CMK (cell line): ENCODE measurements at places on chromosomes 6 and 20.

- no peak for DNase-seq
Measured at GRCh38 chr6:167746975-167747374, 79.7 kb upstream of the AFDN start.

GRCh38 chr6:152313542-152314482 lies 323.4 kb downstream of the SYNE1 start:
- no peak for DNase-seq

DNA sequence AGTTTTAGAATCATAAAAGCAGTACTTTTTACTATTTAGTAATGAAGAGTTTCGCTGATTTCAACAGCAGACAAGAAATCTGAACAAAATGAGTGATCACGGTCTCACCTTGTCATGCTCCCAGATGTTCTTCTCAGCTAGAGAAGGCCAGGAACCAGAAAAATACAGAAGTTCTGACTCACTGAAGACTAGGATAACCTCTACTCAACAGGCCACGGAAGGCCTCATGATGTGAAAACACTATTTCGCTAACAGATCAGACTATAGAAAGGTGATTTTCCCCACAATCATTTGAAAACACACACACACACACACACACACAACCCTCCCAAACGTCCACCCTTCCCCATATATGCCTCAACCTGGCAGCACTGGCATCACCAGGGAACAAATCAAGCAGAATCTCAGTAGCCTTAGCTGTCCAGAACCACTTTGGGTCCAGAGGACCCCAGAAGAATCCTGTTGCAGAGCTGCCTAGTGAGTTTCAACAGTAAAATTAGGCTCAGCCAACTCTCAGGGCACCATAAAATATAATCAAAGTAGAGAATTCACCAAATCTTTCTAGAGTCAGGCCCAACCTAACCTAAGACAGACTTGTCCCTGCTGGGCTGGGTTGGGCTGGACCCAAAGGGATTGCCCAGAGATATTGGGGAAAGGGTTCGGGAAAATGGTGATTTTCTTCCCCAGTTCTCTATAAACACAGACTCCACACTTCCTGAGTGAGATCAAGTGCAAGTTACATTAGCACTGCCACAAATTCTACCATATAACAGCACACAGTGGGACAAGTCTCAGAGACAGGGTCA lies 7.9 kb downstream of the EXOC2 start:
- DNase-seq: no peak

- no peak for DNase-seq
Measured at GRCh38 chr20:60950974-60951373, 301.1 kb upstream of the CDH4 start.

GRCh38 chr6:28747083-28747630 lies 176.6 kb downstream of the TRIM27 start:
- DNase-seq: no peak

GRCh38 chr20:51978070-51978501 lies 175.8 kb upstream of the SALL4 start:
- DNase-seq: peak; percentile 45

DNA sequence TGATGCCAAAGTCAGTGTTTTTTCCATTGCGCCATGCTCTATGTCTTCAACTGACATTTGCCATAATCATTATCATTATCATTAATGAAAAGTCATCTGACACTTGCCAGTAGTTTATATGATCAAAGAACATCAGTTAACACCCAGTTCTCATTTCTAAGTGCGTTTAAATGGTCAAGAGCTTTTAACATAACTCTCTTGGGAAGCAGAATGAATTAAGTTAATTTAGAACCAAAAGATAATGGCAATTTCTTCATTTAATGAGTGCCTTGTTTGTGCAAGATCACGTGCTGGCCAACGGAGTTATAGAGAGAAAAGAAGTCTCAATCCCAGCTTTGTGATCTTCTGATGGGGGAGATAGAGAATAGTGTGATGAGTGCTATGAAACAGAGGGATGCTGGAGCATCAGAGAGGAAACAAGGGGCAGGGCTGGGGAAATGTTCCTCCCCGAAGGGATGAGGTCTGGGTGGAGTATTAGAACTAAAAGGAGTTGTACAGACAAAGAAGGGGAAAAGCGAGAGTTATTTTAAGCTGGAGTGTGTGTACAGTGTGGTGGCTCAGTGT lies 20.3 kb downstream of the ANKS1A start:
- no peak for DNase-seq

- DNase-seq: peak; percentile 17
Measured at GRCh38 chr6:73129653-73130443, 95.4 kb downstream of the KHDC1L start.

GRCh38 chr6:36519352-36519751 lies 27.9 kb downstream of the STK38 start:
- no peak for DNase-seq

DNA sequence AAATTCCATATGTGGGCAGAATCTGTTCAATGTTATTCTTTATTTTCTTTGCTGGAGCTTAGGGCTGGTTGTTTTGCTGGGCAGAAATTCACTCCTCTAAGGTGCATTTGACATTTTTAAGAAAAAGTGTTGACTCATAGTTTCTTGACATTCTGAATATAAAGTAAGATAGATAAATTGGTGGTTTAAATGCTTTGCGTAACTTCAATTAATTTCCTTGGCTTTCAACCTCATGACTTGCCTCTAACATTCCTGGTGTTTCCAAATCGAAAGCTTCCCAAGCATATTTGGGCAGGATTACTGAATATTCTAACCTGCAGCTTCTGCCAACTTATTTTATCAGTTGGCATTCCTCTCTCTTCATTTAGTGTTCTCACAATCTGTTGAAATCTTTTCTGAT lies 718.7 kb upstream of the ADGRB3 start:
- no peak for DNase-seq

DNA sequence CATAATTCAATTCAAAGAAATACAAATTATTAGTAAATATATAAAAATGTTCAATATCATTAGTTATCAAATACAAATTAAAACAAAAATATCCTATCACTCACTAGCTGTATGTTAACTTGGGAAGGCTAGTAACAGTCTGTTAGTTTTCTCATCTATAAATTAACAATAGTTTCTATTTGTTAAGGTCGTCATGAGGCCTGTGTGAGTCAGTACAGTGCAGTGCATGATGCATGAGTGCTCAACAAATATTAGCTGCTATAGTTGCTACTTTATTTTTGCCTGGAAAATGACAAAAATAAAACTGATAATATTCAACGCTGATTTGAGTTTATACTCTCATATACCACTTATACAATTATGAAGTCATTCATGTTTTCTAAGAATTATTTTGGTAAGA lies 401.6 kb upstream of the RUNX2 start:
- no peak for DNase-seq

DNA sequence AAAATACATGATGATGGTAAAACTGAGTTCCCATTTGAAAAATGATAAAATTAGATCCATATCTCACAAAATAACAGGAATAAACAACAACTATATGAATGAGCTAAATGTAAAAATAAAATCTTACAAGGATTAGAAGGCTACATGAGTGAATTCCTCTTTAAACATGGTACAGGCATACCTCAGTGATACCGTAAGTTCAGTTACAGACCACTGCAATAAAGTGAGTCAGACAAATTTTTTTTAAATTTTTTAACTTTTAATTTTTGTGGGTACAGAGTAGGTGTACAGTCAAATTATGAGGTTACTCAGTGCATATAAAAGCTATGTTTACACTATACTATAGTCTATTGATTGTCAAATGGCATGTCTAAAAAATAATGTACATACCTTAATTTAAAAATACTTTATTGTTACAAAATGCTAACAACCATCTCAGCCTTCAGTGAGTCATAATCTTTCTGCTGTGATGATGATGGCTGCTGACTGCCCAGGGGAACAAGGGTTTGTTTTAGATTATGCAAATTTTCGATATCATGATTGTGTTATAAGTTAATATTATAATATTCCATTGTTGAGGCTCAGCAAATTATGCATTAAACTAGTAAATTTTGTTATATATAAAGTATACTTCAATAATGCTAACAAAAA lies 222.8 kb upstream of the RUNX2 start:
- no peak for DNase-seq

GRCh38 chr6:153103319-153103655 lies 27.8 kb downstream of the RGS17 start:
- DNase-seq: no peak

- peak; percentile 70 for DNase-seq
Measured at GRCh38 chr6:26556263-26557070, 18.3 kb downstream of the HMGN4 start.

DNA sequence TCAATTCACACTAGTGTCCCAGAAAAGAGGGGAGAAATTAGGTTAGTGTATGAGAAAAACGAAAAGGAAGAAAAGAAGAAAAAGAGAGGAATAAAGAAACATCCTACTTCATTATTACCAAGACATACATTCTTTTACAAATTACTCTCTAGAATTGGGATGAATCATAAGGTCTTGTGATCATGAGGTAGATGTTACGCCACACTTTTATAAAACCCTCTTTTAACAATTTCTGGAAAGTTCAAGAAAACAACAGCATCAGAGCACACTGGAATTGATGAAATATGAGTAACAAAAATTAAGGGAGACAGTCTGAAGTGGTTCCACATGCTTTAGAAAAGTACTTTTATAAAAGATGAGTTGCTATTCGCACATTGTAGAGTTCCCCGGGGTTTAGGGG lies 32.6 kb upstream of the NRSN1 start:
- DNase-seq: no peak

DNA sequence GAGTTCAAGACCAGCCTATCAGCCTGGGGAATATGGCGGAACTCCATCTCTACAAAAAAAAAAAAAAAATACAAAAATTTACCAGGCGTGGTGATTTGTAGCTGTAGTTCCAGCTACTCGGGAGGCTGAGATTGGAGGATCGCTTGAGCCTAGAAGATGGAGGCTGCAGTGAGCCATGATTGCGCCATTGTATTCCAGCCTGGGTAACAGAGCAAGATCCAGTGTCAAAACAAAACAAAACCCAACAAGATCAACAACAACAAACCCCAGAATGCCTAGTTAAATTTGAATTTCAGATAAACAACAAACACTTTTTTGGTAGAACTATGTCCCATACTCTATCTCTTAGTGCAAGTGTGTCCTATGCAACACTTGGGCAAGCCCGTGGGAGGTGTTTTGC lies 39.9 kb downstream of the SNAI1 start:
- DNase-seq: no peak

- DNase-seq: peak; percentile 76
Measured at GRCh38 chr6:109263873-109264700, 118.2 kb downstream of the CD164 start.

DNA sequence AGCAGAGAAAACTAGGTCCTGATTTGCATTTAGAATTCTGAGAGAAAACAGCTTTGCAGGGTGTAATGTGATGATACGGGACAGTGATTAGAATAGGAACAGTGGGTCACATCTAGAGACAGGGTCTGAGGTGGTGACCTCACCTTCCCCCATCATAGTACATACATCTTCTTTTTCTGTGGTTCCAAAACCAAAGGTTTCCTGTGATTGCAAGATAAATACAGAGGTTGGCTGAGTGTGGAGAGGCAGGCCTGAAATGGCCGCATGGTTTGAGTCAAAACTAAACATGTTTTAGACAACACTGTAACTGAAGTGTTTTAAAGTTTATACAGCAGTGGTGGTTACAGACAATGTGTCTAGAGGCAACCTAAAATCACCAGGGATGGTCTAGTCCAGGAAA lies 10.4 kb upstream of the NT5DC1 start:
- DNase-seq: no peak

DNA sequence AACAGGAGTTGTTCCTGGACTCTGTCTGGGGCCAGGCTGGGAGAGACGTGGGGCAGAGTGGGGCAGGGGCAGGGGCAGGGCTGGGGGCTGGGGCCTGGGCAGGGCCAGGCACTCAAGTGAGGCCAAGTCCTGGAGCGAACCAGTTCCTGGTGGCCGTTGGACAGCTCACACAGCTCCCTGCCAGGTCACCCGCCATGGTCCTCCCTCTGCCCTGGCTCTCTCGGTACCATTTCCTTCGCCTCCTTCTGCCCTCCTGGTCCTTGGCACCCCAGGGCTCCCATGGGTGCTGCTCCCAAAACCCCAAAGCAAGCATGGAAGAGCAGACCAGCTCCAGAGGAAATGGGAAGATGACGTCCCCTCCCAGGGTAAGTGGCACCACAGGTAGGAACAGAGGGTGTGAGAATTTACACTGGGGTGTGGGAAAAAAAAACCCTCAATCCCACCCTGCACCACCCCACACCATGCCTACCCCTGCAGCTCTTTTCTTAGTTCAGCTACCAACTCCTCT lies at the start of gene MCCD1:
Gene MCCD1, plus strand, starts transcription at position 142 of the 508 bp plus-strand sequence. Its CDS starts 53 bp downstream, at position 195.
- no peak for DNase-seq

GRCh38 chr20:6590891-6591637 lies 176.4 kb upstream of the BMP2 start:
- DNase-seq: no peak

- no peak for DNase-seq
Measured at GRCh38 chr6:25130518-25130917, 148.7 kb upstream of the CARMIL1 start.

GRCh38 chr20:48538058-48538825 lies 289.6 kb downstream of the PREX1 start:
- DNase-seq: no peak

DNA sequence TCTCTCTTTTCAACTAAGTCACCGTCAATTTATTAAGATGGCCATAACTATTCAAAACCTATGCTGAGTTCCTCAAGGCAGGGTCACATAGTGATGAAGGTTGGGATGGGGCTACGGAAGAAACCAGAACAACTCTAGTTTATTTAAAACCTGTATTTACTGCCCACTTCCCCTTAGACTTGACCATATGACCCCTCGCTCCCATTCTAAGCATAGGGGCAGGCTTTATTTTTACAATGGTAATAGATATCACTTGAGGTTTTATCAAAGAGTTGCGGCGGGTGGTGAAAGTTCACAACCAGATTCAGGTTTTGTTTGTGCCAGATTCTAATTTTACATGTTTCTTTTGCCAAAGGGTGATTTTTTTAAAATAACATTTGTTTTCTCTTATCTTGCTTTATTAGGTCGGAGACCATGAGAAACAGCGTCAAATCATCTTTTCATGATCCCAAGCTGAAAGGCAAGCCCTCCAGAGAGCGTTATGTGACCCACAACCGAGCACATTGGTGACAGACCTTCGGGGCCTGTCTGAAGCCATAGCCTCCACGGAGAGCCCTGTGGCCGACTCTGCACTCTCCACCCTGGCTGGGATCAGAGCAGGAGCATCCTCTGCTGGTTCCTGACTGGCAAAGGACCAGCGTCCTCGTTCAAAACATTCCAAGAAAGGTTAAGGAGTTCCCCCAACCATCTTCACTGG lies 5.5 kb downstream of the EDN1 start:
- no peak for DNase-seq

DNA sequence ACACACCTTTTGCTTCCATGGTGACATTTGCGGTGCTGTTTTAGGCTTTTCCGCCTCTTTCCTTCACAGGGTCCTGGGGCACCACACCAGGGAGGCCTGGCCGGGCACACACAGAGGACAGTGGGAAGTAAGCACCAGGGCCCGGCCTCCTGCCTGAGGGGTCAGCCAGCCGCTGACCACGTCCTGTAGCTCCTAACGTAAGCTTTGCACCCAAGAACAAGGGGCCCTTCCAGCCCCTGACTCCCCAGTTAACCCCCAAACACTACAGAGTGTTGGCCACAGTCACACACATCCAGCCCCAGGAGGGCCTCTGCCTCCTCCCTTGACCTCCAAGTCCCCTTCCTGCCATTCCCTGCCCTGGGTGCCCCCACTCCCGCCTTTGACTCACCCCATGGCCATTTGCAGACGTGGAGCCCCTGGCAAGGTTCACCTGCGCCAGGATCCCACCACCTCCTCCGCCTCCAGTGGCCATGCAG lies 54.7 kb downstream of the YTHDF1 start:
- DNase-seq: no peak
